Caco-2 (cell line): ENCODE measurements at places on chromosomes 1 and 21.

GRCh38 chr1:7752512-7753417 lies 18.3 kb upstream of the VAMP3 start:
- peak; percentile 43 for DNase-seq

DNA sequence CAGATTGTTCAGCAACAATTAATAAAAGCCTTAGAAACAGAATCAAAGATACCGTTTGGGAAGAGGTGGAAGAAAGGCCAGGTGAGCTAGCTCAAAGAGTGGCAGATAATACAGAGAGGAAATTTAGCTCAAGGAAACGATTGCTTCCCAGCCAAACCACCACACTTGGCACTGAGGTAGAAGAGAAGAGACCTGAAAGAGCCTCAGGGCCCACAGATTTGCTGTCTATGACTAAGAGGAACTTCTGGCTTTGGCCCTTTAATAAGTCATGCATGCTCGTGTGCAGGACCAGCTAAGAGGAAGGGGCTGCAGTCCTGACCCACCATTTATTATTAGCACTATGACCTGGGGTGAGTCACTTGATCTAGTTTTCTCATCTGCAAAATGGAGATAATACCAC lies 72.8 kb upstream of the BCL10 start:
- DNase-seq: no peak

GRCh38 chr1:85815906-85816305 lies 107.7 kb upstream of the ZNHIT6 start:
- no peak for DNase-seq

GRCh38 chr1:174988986-174989385 lies 10.8 kb upstream of the CACYBP start:
- DNase-seq: no peak

DNA sequence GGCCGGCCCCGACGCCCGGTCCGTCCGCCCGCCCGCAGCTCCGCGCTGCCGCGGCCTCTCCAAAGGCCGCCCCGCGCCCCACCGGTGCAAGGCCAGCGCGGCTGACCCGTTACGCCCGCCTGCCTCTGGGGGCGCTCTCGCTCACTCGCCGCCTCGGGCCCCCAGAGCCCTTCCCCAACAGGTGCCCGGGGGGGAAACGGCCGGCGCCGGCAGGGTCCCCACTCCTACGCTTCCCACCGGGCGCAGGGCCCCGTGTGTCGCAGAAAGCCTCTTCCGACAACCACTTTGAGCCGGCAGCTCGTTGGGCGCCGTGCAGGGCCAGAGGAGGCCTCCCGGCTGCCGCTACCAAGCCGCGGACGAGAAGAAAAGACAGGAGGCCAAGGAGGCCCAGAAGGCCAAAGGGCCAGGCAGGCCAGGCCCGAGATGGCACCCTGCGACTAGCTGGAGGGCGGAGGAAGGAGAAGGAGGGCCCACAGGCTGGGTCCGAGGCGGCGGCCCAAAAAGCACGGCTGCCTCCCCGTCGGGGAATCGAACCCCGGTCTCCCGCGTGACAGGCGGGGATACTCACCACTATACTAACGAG lies 64.9 kb upstream of the FCGR2A start:
- peak; percentile 68 for DNase-seq

DNA sequence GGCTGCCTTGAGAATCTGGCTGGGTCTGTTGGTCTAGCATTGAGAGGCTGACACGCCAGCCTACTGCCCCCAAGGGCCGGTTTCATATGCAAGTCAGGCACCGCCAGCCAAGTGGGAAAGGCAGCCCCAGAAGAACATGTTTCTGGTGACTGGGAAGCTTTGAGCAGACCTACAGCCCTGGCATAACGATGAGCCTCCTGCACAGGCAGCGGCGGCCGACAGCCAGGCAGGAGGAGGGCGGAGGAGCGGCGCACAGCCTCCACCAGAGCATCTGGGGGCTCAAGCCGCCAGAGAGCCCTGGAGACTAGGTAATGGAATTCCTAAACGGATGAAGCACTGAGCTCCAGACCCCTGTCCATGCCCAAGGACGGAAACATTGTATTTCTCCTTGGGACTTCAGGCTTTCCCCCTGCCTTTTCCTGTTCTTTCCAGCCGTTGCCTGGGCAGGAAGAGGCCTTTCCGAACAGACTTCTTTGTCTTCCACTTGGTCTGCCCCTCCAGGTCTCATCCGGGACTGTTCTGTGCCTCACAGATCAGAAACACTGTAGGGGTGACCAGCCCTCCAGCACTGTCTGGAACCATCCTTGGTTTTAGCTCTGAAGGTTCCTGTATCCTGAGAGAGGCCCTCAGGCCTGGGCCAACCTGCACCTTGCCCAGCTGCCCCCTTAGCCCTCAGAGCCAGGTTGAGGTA lies 59.5 kb downstream of the IRF2BP2 start:
- no peak for DNase-seq

DNA sequence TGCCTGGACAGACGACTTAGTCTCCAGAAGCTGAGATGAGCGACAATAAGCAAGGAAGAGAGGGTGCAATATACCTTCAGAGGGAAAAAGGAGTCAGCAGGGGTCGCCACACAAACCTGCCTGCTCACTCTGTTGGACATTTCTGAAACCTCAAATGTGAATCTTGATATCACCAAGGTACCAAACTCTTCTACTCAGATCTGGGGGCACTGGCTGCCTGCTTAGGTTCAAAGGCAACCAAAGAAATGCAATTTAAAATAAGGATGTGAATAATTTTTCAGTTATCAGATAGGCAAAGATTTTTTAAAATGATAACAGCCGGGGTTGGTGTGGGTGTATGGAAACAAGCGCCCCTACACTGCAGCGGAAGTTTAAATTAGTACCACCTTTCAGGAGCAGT lies 164.2 kb downstream of the HIVEP3 start:
- no peak for DNase-seq

GRCh38 chr1:23619299-23620188 lies 60.2 kb upstream of the ID3 start:
- DNase-seq: peak; percentile 51

GRCh38 chr1:1128454-1129139 lies 12.7 kb upstream of the C1orf159 start:
- peak; percentile 35 for DNase-seq

DNA sequence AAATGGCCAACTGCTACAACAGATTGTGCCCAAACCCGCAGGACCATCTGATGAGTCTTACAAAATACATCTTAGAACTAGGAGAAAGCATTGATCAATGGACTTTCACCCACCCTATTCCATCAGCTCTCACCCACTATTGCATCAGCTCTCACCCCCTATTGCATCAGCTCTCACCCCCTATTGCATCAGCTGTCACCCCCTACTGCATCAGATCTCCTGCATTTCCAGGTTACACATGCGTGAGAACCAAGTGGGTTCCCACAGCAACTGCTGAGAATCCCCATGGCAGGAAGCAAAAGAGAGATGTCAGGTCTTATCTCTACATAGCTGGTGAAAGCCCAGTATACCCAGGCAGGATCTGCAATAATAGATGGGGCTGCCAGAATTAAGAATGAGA lies 533.5 kb downstream of the LTN1 start:
- DNase-seq: no peak

- peak; percentile 63 for DNase-seq
Measured at GRCh38 chr1:156584813-156585212, 5.3 kb downstream of the TTC24 start.

DNA sequence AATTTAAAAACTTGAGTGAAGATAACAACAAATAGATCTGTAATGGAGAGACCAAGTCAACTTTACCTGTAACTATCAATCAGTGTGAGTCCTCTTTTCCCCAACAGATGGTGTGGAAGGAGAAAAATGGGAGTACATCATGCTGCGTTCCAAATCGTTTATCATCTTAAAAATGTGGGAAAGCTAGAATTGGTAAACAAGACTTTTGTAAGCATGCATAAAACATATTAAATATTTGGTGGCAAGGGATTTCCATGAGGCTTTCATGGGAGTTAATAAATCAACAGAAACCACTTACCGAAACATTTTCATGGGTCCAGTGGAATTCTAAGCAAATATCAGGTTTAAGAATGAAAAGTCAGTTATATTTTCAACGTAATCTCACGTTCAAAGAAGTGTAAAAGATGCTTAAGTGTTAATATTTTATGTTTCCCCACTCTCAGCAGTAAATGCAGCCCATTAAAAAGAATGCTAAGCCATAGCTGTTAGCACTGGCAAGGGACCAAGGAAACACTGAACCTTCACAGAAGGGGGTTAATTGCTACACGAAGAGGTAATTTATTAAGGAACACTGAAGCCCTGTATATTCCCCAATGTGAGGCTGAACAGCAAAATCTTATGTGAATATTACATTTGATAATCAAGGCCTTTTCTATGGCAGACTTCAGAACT lies 117.0 kb downstream of the ZC3H11B start:
- DNase-seq: no peak

DNA sequence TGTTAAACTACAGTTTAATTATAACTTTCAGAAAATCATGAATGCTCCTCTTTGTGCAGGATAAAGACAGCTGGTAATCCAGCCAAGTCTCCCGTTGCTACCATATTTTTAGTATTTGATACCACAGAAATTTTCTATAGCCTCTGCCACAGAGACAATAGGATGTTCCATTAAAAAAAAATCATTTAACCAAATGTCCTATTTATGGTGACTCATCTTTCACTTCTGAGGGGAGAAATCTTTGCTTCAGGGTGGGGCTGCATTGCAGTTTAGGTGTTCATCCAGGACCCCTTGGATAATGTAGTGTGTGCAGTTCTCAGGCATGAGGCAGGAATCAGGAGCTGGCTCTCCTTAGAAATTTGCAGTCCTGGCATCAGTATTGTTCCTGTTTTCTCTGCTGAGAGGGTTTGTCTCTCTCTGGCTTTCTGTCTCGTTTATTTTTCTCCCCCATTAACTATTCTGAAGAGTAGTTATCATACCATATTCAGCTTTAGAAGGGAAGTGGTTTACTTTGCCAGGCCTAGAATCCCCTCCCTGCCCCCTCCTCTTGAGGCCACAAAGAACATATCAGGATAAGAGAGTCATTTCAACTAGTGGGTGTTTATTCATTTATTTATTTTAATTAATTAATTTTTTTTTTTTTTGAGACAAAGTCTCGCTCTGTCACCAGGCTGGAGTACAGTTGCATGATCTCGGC lies 3.1 kb downstream of the PRUNE1 start:
- DNase-seq: no peak

DNA sequence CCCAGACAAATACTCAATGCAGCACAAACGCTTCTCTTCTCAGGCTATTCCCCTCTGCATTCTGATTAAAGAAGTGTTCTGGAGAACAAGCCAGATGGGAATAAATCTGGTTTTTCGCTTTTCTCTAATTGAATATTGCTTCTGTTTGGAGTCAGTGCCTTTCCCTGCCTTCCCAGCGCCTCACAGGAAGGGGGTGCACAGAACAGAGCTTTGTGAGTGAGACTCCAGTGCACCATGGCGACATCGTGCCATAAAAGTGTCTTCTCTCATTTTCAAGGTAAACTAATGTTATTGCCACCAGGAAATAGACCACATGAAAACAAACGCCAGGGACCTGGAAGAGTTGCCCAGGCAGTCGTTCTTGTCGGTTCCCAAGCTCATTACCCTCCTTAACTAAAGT lies 43.6 kb upstream of the SLC45A1 start:
- no peak for DNase-seq

GRCh38 chr1:53693339-53693738 lies 45.6 kb downstream of the GLIS1 start:
- no peak for DNase-seq

- DNase-seq: no peak
Measured at GRCh38 chr1:236122176-236122575, 20.2 kb upstream of the GPR137B start.

GRCh38 chr1:233081735-233082134 lies 131.3 kb downstream of the NTPCR start:
- peak; percentile 48 for DNase-seq

- DNase-seq: no peak
Measured at GRCh38 chr1:214124281-214124805, 136.6 kb downstream of the PROX1 start.

- DNase-seq: no peak
Measured at GRCh38 chr1:67979532-67979931, 70.9 kb downstream of the DIRAS3 start.

GRCh38 chr1:25758466-25759070 lies 41.4 kb upstream of the SELENON start:
- no peak for DNase-seq

GRCh38 chr1:243496187-243496646 lies 240.4 kb downstream of the SDCCAG8 start:
- no peak for DNase-seq

DNA sequence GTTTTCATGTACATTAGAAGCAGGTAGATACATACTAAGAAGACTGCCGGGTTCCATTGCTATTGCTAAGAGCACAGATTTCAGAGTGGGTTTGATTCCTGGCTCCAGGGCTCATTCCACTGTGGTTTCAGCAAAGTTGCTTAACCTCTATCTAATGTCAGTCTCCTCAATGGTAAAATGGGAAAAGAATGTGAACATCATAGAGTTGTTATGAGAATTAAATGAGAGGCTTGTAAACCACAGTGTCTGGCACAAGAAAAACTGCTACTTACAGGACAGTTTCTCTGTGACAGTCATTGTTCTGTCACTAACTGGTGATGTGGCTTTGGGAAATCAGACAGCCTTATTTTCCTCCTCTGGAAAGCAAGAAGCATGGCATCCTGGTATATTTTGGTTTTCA lies 10.7 kb upstream of the PLXNA2 start:
- DNase-seq: no peak

GRCh38 chr1:29706936-29707335 lies 470.6 kb downstream of the PTPRU start:
- no peak for DNase-seq

GRCh38 chr1:46183079-46183847 lies 7.0 kb upstream of the P3R3URF start:
- DNase-seq: peak; percentile 35

DNA sequence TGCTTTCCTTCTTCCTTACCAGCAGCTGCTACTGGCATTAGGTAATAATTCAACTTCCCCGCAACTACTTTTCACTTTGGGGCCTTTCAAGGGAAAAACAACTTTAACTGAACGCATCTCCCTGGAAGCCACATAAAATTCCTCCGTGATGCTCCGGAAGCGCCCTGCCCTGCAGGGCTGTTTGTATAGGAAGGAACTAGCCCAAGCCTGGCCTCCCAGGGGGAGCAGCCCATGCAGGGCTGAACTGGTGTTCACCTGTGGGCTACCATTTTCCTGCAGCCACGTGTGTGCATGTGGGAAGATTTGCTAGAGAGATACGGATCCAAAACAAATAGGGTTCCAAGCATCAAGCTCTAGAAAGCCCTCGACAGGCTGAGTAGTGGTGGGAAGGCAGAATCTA lies 14.4 kb downstream of the CLDN14 start:
- no peak for DNase-seq

- no peak for DNase-seq
Measured at GRCh38 chr1:111199881-111200801, at the start of gene DENND2D. Gene DENND2D (minus strand): TSS chr1:111200646. CDS start chr1:111200459, 187 bp downstream.

GRCh38 chr1:109901524-109902145 lies 9.0 kb upstream of the CSF1 start:
- DNase-seq: no peak

GRCh38 chr1:102715150-102715549 lies 393.2 kb downstream of the COL11A1 start:
- DNase-seq: no peak
